ENCODE measurements at places on chromosomes 12 and 14.

DNA sequence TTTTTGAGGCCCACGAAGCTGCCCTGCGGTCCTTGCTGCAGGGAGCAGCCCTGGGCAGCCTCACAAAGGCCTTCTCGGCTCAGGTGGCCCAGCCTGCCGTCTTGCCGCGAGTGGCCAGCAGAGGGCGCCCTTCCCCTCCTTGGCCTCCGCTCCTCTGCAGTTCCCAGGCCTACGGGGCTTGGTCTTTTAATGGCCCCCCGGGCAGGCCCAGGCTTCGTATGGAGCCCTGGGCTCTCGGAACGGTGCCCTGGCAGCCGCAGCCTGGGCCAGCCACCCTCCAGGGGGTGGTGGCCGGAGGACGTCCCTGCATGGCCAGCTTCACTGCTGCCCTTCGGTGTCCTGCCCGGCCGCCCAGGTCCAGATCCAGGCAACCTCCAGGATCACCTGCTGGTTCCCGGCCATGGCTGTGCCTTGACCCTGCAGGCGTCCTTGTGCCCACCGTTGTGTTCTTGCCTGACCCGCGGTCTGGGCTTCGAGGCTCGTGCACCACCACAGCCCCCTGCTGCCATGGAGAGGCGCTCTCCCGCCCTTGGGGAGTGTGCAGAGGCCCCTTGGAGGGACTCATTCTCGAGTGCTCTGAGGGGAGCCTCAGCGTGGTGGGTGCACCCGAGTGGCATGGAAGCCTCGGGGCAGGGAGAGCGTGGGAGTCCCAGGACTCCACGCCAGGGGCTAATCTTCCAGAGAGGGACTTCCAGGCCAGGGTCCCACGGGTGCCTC lies 9.4 kb downstream of the ASPG start:
- DNase-seq = peak; percentile 80

DNA sequence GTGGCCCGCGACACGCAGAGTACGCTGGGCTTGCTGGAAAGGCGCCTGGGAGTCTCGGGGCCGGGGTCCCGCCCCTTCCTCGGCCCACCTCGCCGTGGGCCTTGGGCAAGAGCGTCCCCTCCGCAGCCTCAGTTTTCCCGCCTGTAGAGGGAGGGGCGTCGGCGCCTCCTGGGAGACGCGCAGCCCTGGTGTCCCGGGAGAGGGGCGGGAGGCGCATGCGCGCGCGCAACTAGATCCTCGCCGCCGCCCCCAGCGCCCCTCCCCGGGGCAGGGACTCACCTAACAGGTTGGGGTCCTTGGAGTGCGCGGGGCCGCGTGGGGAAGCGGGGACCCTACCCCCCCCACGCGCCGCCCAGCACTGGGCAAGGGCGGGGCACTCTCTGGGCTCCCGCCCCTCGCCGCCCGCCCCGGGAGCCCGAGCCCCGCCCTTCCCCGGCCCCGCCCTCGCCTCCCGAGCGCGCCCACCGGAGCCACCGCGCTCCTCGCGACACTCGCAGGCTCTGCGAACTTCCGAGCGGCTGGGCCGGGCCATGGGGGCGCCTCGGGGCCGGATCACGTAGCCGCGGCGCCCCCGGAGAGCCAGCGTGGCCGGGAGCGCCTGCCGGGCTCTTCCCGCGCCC lies at the start of gene KIF26A:
Gene KIF26A (plus strand): TSS at position 490 of the 620 bp plus-strand sequence. CDS start 136 bp downstream, outside the sequence.
- peak; percentile 39 for DNase-seq

DNA sequence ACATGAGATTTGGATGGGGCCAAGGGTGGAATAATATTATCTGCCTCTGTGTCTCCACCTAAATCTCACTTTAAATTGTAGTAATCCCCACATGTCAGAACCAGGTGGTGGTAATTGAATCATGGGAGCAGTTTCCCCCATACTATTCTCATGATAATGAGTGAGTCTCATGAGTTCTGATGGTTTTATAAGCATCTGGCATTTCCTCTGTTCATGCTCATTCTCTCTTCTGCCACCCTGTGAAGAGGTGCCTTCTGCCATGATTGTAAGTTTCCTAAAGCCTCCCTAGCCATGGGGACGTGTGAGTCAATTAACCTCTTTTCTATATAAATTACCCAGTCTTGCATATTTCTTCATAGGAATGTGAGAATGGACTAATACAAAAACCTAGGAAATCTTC lies 29.9 kb downstream of the TSPAN19 start:
- no peak for DNase-seq

DNA sequence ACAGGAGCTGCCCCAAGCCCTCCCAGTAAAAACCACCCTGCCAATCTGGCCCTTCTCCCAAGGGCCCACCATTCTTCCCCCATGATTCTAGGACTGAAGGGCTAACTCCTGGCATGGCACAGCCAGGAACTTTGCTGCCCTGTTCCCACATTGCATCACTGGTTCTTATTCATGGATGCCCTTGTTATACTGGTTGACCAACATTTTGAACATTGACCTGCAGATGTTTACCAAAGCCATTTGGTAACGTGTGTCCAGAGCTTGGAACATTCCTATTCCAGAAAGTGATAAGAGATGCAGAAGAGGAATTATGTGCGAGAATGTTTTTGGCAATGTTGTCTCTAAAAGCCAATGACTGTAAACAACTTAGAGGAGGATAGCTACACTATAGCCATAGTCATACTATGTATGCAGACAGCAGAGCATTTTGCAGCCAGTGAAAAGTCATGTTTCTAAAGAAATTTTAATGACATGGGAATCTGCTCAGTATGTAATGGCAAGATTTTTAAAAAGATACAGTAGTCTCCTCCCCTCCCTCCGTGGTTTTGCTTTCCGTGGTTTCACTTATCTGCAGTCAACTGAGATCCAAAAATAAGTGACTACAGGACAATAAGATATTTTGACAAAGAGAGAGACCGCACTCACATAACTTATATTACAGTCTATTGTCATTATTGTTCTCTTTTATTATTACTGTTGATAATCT lies 108.8 kb downstream of the DAAM1 start:
- no peak for DNase-seq

DNA sequence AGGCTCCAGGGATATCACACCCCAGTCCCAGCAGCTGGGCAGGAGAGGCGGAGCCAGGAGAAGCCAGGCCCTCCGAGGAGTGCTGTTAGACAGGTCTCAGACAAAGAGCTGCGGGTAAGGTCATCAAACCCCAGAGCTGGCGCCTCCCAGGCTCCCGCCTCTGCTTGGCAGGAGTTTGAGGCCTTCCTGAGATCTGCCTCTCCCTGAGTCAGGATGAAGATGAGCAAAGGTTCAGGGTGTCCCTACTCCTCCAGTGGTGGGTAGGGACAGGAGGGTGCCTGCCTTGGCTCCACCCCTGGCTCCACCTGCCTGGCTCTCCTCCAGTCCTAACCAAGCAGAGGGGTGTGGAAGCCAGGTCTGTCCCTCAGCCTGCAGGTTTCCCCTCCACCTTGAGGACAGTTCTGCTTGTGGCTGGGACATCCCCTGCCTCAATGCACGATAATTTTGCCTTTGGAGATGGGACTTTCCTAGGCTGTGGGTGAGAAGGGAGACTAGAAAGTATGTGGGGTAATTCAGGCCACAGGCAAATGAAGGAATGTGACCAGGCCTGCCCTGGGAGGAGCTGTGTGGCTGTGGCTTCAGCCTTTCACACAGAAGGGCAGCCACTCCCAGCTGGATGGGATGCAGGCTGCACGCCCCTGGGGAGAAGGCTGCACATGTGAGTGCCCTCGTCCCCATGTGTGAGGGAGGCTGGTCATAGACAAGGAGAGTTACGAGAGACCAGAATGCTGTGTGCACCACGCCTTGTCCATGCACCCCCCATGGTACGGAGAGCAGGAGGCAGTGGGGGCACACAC lies 2.2 kb downstream of the PLEKHG6 start:
- peak; percentile 88 for DNase-seq

DNA sequence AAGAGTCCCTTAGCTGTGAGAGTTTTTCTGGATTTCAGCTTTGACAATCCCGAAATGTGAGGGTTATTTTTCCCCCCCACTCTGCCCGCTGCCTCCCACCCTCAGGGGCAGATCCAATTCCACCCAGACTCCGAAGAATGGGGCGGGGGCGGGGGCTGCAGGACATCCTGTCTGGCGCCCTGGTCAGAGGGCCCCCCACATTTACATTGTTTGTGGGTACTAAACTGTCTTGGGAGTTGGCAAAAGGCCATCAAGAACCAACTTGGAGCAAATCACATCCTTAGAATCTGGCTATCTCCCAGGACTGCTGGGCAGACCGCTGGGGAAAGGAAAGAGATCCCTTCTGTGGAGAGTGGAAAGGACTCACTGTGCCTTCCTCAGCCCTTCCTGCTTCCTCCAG lies 2.4 kb downstream of the EMP1 start:
- no peak for DNase-seq

DNA sequence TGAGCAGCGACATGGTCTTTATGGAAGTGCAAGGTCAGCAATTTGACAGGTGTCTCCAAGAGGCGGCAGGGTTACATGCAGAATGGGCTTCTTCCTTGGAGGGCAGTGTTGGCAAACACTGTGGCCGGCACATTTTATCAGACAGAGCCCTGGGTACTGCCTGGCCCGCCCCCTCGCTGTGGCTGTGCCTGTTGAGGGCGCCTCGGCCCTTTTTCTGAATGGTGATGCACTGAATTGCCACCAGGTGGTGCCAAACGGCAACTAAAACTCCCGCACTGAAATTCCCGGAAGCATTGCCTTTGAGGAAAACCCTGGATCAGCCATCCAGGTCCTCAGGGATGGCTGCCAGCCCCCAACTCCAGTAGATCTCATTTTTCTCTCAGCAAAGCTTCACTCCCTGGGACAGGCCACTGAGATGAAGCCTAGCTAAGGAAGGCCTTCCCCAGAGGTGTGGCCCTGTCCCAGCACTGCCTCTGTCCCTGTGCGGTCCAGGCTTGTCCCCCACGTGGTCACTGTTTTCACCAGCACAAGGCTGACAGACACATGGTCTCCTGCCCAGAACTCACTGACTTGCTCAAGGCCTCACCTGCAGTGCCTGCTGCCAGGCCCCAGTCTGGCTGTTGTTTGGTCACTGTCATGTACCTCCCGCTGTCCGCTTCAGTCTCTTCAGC lies 73.6 kb downstream of the TESC start:
- DNase-seq = peak; percentile 74

DNA sequence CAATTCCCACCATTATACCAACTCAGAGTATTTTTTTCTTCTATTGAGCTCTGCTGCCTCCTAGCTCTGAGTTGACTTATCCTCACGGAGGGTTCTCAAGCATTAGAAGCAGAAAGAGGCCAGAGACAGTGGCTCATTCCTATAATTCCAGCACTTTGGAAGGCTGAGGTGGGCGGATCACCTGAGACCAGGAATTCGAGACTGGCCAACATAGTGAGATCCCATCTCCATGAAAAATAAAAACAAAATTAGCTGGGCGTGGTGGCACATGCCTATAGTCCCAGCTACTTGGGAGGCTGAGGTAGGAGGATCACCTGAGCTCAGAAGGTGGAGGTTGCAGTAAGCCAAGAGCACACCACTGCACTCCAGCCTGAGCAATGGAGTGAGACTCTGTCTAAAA lies 21.0 kb downstream of the HPD start:
- DNase-seq = no peak

GRCh38 chr14:84688297-84689025 lies 841.5 kb upstream of the FLRT2 start:
- DNase-seq = no peak

DNA sequence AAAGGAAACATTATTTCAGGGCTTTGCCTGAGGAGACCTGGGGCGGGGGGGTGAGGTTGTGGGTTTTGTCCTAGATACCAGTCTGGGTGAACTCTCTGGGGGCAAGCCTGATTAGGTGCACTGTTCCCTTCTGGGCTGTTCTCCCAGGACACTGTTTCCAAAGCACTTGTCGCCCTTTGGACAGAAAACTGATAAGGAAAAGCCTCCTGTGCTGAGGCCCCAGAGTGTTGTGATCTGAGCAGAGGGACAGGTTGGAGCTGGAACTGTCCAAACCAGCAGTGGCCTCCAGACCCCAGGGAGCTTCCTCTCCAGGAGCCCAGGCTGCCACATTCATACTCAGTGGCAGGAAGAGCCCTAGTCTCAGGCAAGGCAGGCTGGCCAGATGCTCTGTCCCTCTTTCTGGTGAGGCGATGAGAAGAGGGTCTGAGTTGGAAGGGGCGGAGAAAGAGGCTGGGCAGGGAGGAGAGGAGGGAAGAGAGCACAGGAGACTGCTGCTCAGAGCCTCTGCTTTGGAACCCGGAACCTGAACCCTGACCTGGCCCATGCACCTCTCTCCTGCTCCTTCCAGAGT lies 1.9 kb downstream of the GALNT16 start:
- no peak for DNase-seq

DNA sequence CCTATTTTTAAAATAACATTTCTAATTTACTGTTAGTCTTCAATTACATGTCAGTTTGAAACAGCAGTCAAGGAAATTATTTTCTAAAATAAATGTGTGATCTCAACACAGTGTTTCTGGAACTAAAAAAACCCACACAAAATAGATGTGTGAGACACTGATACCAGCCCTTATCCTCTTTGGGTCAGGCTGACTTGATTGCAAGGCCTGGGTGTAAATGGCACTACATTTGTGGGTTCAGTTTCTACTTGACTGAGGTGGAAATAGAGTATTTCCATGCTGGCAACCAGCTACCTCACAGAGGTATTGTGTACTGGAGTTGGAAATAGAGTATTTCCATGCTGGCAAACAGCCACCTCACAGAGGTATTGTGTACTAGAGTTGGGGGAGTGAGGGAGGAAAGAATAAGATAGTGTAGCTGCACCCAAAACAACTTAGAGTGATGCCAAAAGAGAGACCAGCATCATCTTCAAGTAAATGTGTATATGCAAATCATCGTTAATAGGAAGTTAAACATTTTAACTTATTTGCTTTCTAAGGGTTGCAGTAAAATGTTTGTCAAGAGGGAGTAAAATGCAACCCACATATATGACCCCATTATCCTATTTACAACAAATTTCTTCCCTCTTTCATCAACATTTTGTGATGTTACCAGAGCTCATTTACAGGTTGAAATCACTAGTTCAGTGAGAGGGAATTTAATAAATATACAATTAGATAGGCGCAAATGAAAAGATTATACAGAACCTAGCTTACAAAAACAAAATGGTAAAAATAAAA lies 10.7 kb upstream of the LYZ start:
- DNase-seq = no peak

Data from suppressor macrophage treated with lipopolysaccharide for 1 hour (primary cell).